HAP-1 (cell line): ENCODE measurements at places on chromosomes 11 and 22.

DNA sequence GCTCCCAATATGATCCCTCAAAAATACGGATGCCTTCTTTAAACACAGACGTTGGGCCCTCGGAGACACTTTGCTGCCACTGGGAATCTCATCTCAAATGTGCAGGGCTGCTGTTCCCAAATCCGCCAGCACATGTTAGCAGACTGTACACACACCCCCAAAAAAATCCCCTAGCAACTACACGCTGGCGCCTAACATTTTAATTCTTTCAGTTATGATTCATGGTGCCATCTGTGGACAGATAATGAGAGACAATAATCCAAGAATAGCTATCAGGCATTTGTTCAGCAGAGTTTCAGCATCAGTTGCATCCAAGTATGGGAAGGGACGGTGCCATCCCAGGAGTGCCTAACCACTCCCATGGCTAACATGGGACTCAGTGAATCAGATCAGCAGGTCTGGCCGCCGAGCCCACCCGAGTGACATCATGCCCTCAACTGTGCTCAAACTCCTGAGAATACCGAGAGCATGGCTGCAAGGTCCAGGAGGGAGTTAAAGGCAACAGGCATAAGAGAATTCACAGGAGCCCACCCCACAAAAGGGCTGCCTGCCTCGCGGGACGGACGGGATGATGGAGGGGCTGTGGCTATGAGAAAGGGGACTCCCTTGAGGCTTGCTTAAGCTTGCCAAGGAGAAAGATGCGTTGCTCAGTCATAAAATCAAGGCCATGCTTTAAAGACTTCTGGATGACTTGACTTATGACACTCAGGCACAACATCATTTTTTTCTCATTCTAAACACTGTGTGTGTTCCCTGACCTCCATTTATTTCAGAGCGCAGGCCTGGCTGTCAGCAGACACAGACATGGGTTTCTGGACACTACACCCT is 337.0 kb downstream of the SHANK2 start:
- no peak for DNase-seq

DNA sequence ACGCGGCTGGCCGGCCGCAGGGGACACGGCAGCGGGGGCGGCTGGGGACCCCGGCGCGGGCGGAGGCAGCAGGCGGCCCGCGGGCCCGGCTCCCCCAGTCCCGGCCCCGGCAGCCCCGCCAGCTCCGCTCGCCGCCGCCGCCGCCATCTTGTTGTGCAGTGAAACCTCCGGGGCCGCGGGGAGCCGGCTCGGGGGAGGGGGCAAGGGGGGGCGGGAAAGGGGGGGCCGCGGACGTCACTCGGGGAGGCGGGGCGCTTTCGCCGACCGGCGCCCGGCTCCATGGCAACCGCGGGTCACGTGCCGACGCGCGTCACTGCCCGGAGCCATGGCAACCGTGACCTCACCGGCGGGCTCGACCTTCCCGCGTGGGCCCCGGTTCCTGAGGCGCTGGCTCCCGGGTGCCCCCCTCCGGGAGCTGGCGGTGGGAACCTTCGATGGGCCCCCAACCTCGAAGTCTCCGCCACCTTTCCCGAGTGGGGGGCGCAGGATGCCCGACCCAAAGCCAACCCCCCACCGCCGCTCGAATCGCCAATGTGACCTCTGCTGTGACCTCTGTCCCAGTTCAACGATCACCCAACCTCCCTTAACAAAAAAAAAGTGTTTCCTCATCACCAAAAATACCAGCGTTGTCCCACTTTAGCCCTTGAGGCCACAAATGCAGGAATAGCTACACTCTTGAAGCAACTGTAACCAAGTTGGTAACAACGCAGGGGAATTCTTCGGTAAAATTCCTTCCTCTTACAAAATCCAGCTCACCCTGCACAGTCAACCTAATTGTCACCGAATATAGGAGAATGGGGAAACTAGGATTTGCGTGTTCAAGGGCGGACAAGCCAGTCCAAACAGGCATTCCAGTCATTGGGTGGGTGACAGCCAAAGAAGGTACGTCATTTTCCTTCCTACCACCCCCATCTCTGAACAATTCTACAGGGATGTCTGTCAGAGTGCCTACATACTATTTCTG is at the start of gene SIK3:
TSS of gene SIK3 (minus strand) at position 160 of the 964 bp plus-strand sequence. CDS start at position 147, 13 bp downstream.
- peak; percentile 93 for DNase-seq

- no peak for DNase-seq
Measured at GRCh38 chr11:69395287-69395686, 86.2 kb upstream of the LINC01488 start.

DNA sequence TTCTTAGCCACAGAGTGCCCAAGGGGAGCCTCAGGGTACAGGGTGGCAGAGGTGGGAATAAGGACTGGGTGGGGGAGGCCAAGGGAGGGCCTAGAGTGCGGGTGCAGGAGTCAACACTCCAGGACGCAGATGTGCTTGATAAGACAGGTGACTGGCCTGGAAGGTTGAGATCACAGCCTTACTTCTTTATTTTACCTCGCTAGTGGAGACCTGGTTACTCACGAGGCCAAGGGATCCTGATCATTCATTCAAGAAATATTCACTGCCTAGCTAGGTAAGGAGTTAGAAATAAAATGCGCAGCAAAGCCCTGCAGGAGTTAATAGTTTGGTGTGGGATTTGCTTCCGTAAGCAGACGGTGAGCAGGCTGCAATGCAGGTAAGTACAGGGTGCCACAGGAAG is 13.2 kb upstream of the PEX26 start:
- DNase-seq = no peak

- DNase-seq = no peak
Measured at GRCh38 chr11:62958547-62959421, 26.0 kb downstream of the SLC22A6 start.

DNA sequence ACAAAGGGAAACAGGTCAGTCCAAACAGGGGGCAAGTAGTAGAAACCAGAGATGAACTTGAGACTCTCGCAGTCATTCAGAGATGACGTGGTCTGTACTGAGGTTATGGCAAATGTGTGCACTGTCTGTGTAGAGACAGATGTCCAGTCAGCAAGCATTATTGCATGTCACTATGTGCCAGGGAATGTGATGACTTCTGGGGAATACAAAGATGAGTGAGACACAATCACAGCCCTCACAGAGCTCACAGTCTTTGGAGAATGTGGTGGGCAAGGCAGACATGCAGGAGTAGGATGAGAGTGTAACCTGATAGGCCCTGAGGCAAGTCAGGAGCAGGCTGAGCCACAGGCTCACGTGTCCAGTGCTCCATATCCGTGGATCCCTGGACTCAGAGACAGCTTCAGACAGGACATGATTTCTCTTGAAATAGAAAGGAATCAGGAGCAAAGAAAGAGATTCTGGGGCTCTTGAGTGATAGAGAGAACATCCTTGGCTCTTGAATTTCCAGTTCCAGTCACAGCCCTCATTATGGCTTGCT is 550.7 kb downstream of the ETS1 start:
- no peak for DNase-seq

DNA sequence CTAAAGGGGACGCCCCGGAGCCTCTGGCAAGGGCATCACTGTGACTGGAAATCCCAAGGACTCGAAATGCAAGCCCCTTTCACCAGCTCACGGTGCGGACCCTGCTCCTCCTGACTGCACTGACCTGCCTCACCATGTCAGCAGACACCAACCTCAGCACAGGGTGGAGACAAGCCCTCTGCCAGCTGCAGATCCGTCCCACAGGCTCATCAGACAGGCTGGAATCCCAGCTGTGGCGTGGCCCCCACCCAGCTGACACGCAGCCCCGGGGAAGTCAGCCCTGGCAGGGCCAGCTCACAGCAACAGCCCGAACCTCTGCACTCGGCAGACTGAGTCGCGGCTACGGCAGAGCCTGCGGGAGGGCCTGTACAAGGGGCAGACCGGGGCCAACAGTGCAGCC is 36.8 kb downstream of the BRD1 start:
- no peak for DNase-seq

- DNase-seq = no peak
Measured at GRCh38 chr11:67397986-67398660, 3.5 kb downstream of the PPP1CA start.

GRCh38 chr11:35796562-35796961 is 134.0 kb downstream of the TRIM44 start:
- DNase-seq = no peak

- DNase-seq = peak; percentile 50
Measured at GRCh38 chr22:29470159-29470855, 9.7 kb upstream of the NEFH start.

DNA sequence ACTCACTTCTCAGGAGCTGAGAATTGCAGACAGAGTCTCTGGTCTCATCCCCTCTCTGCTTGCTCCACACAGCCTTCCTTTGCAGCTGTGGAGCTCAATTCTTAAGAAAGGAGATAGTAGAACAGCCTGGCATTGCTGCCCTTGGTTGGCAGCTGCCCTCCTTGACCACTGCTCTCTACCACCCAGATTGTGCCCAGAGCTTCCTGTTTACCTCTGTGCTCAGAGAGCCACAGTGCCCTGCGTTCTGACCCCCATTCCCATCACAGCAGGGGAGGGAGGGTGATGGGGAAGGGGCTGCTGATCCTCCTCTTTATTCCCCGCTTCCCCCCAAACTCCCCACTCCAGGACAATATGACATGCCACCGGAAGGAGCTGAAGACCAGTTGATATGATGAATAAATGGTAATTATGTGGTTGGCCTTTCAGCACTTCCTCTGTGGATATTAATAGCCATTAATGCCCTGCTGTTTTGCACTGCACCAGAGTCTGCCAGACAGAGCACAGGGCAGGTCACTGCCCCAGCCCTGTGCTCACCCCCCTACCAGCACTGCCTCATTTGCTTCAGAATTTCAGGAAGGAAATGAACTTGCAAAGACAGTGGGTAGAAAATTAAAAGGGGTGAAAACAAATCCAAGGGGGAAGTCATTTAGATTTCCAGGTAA is 426.8 kb upstream of the CADM1 start:
- no peak for DNase-seq

- DNase-seq = no peak
Measured at GRCh38 chr11:87215236-87215635, 177.5 kb downstream of the TMEM135 start.

GRCh38 chr22:23837911-23838680 is 710 bp downstream of the DERL3 start:
- DNase-seq = no peak

- no peak for DNase-seq
Measured at GRCh38 chr11:7611411-7611810, 61.9 kb downstream of the CYB5R2 start.

- peak; percentile 12 for DNase-seq
Measured at GRCh38 chr11:114075891-114076441, 16.5 kb downstream of the ZBTB16 start.

DNA sequence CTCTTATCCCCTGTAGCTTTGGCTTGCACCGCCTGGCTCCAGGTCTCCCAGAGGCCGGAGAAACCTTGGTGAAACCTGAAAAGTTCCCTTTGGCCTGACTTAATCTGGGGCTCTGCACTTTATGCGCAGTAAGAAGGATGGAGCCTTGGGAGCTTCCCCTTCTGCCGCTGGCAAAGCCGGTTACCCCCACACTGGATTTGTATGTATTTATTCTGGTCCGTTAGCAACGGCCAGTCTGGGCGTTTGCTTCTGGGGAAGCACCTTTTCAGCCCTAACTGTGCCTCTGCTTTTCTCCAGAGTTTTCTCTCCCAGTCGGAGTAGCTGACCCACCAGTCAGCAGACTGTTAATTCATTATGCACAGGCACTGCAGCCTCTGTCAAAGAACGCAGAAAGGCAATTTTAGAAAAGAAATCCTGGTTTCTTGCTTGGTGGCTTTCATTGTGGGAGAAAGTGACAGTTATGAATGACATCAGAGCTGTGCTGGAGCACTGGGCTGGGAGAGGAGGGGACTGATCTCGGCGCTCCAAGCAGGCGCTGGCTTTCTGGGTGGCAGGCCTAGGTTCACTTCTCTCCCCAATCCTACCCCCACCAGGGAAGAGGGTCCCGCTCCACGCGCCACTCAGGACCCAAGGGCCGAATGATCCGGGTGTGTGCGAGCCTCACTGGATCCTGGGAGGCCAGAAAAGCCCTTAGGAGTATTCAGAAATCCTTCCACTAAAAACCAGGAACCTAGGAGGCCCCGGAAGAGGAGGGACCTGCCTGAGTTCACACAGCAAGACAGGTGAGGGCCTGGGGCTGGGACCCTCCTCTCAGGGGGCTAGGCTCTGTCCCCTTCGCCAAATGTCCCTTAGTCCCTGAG is 70.2 kb downstream of the RTL6 start:
- no peak for DNase-seq

DNA sequence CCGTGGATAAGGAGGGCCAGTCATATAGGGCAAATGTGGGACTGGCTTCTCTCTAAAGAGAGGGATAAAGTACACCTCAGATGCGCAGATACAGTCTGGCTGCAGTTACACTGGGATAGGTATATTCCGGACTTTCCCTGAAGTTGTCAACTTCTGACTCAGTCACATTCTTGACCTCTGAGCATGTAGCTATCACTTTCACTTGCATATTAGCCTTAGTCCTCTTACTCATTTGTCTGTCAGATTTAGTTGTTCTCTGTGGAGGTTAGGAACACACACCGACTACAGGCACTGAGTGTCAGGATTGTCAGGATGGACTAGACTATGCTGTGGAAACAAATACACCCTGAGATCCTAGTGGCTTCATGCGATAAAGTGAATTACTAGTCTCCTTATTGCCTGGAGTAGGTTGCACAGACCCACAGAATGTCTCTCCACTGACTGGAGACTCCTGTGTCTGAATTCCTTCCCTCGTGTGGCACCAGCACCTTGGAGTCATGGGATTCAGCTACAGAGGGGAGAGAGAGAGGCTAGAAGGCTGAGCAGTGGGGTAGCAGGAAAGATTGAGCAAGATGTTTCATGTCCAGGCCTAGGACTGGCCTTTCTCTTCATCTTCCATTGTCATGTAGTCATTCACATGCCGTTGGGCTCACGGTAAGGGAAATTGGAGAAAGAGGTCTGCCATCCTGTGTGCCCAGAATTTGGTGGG is 654.3 kb downstream of the NTM start:
- no peak for DNase-seq

GRCh38 chr11:11514246-11514645 is 107.6 kb downstream of the GALNT18 start:
- no peak for DNase-seq

- DNase-seq = no peak
Measured at GRCh38 chr11:129307162-129307561, 68.5 kb upstream of the BARX2 start.

DNA sequence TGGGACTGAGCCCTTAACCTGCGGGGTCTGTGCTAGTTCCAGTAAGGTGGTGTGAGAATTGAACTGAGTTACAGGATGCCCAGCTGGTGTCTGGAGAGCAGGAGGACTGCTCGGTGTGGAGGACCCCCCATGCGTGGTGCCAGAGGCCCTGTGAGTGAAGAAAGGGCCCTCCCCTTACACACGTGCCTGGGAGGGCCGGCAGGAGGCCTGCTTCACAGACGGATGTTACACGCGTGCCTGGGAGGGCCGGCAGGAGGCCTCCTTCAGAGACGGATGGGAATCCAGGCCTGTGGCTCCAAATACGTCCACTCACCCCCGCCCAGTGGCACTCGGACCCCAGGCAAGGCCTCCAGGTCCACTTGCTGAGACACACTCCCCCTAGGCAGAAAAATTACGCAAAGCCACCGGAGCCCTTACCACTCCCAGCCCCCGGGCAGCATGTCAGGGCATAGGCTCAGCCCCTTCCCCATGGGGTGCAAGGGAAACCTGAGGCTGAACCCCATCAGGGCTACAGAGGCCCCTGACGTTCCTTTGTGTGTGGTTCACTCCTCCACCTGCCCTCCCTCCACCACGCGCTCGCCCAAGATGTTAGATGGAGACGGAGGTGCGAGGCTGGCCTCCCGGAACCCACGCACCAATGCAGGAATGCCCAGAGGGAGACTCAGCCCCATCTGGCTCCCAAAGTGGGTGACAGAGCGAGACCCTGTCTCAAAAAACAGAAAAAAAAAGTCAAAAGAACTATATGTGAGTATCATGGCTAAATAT is 227.8 kb downstream of the BRD1 start:
- DNase-seq = no peak

- no peak for DNase-seq
Measured at GRCh38 chr11:41660585-41660984, 201.1 kb upstream of the LRRC4C start.

- peak; percentile 14 for DNase-seq
Measured at GRCh38 chr11:34977089-34977912, 60.9 kb downstream of the PDHX start.
